ENCODE measurements at places on chromosomes 16 and 17. TPM values are rescaled to one million over a fixed set of nuclear protein-coding genes. Genes with fewer than 3 reads are reported as not detected.

DNA sequence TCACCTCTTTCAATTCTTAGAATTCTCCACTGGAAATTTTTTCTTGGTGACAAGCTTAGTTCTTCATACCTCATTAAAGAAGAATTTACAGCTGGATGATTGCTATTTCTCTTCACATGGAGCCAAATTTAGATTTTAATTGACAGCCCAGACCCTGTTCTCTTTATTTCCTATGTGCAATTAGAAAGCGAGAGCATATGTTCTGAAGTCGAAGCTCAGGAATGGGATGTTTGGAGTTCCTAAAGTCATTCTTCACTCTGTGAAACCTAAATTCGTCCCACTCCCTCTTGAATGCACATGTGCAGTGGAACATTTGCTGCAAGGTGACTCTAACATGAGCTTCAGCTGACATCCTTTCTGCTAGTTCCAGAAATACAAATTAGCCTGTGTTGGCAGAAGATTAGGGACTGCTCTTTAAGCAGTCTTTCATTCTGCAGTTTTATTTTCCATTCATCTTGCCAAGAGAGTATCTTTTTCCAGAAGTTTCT lies 129.3 kb upstream of the KCNJ16 start:
- DNase-seq, result no peak

DNA sequence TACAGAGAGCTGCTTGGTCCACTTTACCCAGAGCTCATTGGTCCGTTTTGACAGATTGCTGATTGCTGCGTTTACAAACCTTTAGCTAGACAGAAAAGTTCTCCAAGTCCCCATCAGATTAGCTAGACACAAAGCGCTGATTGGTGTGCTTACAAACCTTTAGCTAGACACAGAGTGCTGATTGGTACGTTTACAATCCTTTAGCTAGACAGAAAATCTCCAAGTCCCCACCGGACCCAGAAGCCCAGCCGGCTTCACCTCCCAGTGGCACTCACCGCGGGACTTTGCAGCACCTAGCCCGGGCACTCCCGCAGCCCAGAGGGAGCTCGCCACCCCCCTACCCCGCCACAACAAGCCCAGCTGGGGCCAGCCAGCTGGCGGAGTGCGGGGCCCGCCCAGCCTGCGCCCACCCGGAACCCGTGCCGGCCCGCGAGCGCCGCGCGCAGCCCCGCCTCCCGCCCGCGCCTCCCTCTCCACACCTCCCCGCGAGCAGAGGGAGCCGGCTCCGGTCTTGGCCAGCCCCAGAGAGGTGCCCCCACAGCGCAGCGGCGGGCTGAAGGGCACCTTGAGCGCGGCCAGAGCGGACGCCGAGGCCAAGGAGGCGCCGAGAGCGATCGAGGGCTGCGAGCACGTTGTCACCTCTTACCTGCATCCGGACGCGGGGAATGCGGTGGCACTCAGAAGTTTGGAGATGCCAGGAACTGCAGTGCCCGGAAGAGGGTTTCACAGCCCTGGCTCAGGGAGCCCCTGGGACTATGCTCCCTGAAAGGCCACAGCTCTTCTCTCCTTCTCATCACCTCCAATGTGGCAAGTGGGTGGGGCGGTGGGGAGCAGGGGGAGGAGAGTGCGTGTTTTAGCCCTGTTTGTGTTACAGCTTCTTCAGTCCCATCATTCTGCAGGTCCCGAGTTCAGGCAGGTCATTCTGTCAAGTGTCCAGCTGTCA lies 1504.5 kb downstream of the CDH11 start:
- DNase-seq, result no peak

The CACNA1H gene
- total RNA-seq, result 67.3 TPM

The NEURL4 gene
- 20.0 TPM for total RNA-seq
